Activated CD4-positive, alpha-beta memory T cell treated with anti-CD3 and anti-CD28 coated beads, Interleukin-2, amount 10 ng/mL, durations not matched to agents 7 days and 5 days (primary cell): ENCODE measurements at places on chromosomes 4 and X. TPM values are rescaled to one million over a fixed set of nuclear protein-coding genes. Genes with fewer than 3 reads are reported as not detected.

Gene GSX2
- not detected for total RNA-seq

Gene EMCN
- total RNA-seq, result not detected

GRCh38 chrX:39900777-39901170 is 197.0 kb downstream of the BCOR start:
- peaks cover 10% of the 10 kb centered on the region for H3K4me1 ChIP-seq
- H3K27ac ChIP-seq, result no peak overlapping the region
- peaks cover 2% of the 10 kb centered on the region for H3K27me3 ChIP-seq
- H3K36me3 ChIP-seq, result no peaks in the 10 kb centered on the region

DNA sequence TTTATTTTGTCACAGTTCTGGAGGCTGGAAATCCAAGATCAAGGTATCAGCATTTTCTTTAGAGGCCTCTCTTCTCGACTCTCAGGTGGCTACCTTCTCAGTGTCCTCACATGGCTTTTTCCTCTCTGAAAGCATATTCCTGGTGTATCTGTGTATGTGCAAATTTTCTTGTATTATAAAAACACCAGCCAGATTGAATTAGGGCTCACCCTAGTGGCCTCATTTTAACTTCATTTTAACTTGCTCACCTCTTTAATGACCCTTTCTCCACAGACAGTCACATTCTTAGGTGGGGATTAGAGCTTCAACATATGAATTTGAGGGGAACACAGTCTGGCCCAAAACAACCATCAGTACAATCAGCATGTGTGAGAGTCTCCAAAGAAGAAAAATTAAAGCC is 542.4 kb upstream of the FAM241A start:
- no peak overlapping the region for H3K4me3 ChIP-seq
- H3K27ac ChIP-seq, result no peak overlapping the region
- no peaks in the 10 kb centered on the region for H3K36me3 ChIP-seq
- no peaks in the 10 kb centered on the region for H3K27me3 ChIP-seq
- H3K4me1 ChIP-seq, result no peaks in the 10 kb centered on the region

Gene STBD1
- total RNA-seq, result 5.5 TPM

Gene ASB12
- 0.38 TPM for total RNA-seq

- no peak for DNase-seq
- no peak overlapping the region for H3K27ac ChIP-seq
- no peaks in the 10 kb centered on the region for H3K27me3 ChIP-seq
Measured at GRCh38 chr4:111204797-111205196, 581.9 kb upstream of the PITX2 start.

Gene DCLK2
- total RNA-seq, result 0.08 TPM

Gene FOXR2
- total RNA-seq, result not detected

DNA sequence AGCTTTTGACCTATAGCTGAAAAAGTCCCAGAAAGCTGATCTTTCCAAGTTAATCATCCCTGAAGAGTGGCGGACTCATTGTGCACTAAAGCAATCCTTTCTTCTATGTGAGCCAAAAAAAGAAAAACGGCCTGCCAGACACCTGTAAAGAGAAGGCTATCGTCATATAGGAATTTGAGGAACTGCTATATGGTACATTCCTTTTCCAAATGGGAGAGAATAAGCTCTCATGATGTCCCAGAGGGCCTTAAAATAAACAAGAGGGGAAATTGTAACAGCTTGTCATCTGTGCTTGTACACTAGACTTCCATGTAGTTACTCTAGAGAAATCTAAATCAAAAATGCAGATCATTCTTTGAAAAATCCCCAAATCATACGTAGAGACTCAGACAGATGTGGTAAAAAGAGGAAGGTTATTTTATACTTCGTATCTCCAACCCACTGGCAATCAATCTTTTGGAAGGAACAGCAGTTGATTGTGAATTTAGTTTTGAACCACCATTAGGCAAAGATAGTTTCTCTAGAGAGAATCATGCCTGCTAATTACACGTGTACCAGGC is 26.1 kb downstream of the GPR174 start:
- no peak overlapping the region for H3K4me3 ChIP-seq
- peak overlapping the region; percentile 59 for H3K27ac ChIP-seq
- no peaks in the 10 kb centered on the region for H3K27me3 ChIP-seq
- no peak for DNase-seq

- H3K36me3 ChIP-seq, result peaks cover 19% of the 10 kb centered on the region
- H3K4me1 ChIP-seq, result peaks cover 43% of the 10 kb centered on the region
- H3K4me3 ChIP-seq, result peak overlapping the region; percentile 84
- no peaks in the 10 kb centered on the region for H3K27me3 ChIP-seq
Measured at GRCh38 chr4:16225167-16225862, 956 bp downstream of the TAPT1 start.

GRCh38 chrX:151631822-151632221 is 63.4 kb upstream of the PRRG3 start:
- no peak overlapping the region for H3K27ac ChIP-seq
- no peaks in the 10 kb centered on the region for H3K36me3 ChIP-seq
- H3K4me3 ChIP-seq, result no peak overlapping the region
- DNase-seq, result no peak
- H3K4me1 ChIP-seq, result no peaks in the 10 kb centered on the region

GRCh38 chr4:150176547-150176946 is 98.3 kb downstream of the DCLK2 start:
- H3K36me3 ChIP-seq, result no peaks in the 10 kb centered on the region
- no peak for DNase-seq
- H3K4me3 ChIP-seq, result no peak overlapping the region
- peaks cover 6% of the 10 kb centered on the region for H3K27me3 ChIP-seq
- H3K4me1 ChIP-seq, result no peaks in the 10 kb centered on the region
- no peak overlapping the region for H3K27ac ChIP-seq

DNA sequence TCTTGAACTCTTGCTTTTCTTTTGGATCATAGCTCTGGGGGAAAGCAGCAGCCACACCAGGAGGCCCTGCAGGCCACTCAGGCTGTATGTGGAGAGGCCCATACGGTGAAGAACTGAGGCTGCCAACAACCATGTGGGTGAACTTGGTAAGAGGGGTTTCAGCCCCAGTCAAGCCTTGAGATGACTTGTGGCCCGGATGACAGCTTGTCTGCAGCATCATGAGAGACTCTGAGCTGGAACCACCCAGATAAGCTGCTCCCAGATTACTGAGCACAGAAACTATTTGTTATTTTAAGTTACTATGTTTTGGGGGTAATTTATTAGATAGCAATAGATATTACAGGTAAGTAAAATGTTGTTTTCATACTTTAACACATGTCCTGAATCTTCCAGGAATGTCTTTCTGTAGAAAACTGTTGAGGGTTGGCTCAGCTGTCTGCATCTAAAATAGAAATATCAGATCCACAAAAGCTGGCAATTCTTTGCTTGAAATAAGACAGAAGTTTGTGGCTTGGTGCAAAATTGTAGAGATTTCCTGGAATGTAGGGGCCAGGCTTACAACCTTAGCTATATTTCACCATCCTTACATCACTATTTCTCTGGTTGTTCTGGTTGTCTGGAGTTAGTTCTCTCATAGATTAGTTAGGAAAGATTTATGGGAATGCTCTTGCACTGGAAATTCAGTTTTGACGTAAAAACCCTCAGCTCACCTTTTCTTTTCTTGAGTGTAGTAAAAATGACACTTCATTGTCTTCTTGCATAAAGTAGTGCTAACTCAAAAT is 272.1 kb downstream of the RAPGEF2 start:
- peaks cover 2% of the 10 kb centered on the region for H3K27me3 ChIP-seq
- H3K4me3 ChIP-seq, result no peak overlapping the region
- DNase-seq, result no peak

DNA sequence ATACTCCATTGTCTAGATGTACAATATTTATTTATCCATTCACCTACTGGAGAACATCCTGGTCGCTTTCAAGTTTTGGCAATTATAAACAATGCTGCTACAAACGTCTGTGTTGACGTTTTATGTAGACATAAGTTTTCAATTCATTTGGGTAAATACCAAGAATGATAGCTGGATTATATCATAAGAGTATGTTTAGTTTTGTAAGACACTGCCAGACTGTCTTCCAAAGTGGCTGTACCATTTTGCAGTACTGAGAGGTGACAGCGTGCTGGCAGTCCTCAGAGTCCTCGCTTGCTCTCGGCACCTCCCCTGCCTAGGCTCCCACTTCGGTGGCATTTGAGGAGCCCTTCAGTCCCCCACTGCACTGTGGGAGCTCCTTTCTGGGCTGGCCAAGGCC is 253.3 kb upstream of the INTU start:
- DNase-seq, result no peak
- H3K4me3 ChIP-seq, result no peak overlapping the region
- H3K4me1 ChIP-seq, result no peaks in the 10 kb centered on the region
- no peaks in the 10 kb centered on the region for H3K27me3 ChIP-seq
- H3K27ac ChIP-seq, result no peak overlapping the region
- no peaks in the 10 kb centered on the region for H3K36me3 ChIP-seq

DNA sequence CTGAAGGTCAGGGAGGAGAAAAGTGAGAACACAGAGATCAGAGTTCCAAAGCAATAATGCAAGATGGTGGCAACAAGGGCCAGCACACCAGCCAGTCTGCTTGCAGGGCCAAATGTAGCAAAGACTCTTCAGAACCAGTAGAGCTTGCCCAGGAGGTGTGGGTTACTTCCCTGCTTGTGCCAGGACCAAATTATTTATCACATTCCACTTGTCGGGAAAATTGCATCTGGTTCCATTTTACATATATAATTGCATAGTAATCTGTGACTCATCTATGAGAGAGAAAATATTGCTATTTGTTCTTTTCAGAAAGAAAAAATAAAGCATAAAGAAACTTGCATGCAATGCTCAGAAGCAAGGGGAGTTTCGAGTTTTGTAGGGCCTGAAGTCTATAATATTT is 41.4 kb downstream of the MAML3 start:
- H3K36me3 ChIP-seq, result peaks cover 4% of the 10 kb centered on the region
- no peak for DNase-seq
- peaks cover 35% of the 10 kb centered on the region for H3K4me1 ChIP-seq
- H3K4me3 ChIP-seq, result no peak overlapping the region
- no peak overlapping the region for H3K27ac ChIP-seq

- H3K4me1 ChIP-seq, result peaks cover 34% of the 10 kb centered on the region
- H3K27me3 ChIP-seq, result no peaks in the 10 kb centered on the region
- DNase-seq, result no peak
- H3K27ac ChIP-seq, result no peak overlapping the region
- peaks cover 47% of the 10 kb centered on the region for H3K36me3 ChIP-seq
Measured at GRCh38 chr4:83329521-83330110, 5.0 kb downstream of the HPSE start.

DNA sequence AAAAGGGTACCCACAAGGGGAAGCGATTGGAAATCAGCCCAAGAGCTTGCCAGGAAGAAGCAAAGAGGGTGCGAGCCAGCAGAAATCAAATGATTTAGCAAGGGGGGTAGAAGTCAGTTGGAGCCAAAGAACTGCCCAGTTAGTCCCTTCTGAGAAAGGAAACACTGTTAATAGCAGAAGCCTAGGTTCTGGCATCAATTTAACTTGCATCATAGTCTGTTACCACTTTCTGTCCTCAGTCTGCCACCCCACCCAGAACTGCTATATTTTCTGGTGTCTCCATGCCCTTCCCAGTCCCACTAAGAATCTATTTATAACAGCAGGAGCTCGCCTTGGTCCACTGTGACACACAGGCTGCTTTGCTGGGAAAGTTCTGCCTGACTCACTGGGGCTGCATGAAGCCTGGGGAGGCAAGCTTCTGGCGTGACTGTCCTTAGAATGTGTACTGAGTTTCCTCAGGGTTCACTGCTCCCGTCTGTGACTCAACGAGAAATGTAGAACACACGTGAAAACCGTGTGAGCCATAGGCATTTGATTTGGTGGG is 157.8 kb upstream of the TTC29 start:
- no peaks in the 10 kb centered on the region for H3K36me3 ChIP-seq
- H3K27ac ChIP-seq, result no peak overlapping the region
- no peaks in the 10 kb centered on the region for H3K4me1 ChIP-seq
- no peak overlapping the region for H3K4me3 ChIP-seq
- no peak for DNase-seq
- peaks cover 6% of the 10 kb centered on the region for H3K27me3 ChIP-seq

- no peaks in the 10 kb centered on the region for H3K27me3 ChIP-seq
- no peak overlapping the region for H3K4me3 ChIP-seq
- no peaks in the 10 kb centered on the region for H3K36me3 ChIP-seq
Measured at GRCh38 chr4:11402192-11402591, 26.5 kb downstream of the HS3ST1 start.

DNA sequence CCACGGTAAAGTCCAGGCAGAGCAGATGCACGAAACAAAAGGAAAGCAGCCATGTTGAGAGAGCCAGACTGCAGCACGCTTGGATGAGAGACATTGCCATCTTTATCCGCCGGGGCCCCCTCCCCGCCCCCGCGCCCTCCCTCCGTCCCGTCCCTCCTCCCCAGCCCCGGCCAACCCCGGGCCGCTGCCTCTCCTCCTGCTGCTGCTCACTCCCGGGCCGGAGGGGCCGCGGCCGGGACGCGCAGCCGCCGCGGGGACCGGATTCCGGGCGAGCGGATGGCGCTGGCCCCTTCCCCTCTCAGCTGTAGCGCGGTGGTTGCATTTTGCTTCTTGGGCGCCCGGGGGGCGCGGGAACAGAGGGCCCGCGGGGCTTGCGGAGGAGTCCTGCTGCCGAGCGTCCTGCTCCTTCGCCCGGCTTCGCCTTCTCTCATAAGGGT is 542 bp downstream of the RNF150 start:
- no peak overlapping the region for H3K27ac ChIP-seq
- no peaks in the 10 kb centered on the region for H3K36me3 ChIP-seq
- DNase-seq, result no peak
- H3K27me3 ChIP-seq, result peaks cover 72% of the 10 kb centered on the region
- H3K4me1 ChIP-seq, result peaks cover 10% of the 10 kb centered on the region

DNA sequence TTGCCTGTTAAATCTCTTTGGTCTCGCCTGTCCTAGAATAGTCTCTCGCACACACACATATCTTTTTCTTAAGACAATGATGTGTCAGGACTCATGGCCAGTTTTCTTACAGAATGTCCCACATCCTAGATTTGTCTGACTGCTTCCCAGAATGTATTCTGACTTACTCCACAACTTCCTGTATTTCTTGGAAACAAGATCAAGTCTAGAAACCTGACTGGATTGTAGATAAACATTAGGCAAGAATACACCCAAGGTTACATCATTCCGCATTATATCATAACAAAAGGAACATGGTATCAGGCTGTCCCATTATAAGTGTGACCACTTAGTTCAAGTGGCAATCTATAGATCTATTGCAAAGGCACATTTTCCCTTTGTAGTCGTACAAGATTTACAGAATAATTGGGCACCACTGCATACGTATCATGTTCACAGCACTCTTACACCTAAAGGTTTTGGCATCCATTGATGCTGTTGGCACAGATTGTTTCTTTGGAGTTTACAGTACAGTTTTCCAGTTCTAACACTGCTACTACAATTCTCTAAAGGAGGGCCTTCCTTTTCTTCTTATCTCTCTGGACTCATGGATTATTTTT is 56.4 kb downstream of the FBXW7 start:
- DNase-seq, result no peak

GRCh38 chrX:137033774-137034507 is at the start of gene GPR101:
Gene GPR101 (minus strand): TSS chrX:137033995. CDS start chrX:137031674, 2,321 bp downstream.
- peaks cover 60% of the 10 kb centered on the region for H3K27me3 ChIP-seq
- H3K4me1 ChIP-seq, result peaks cover 12% of the 10 kb centered on the region
- no peak within 1 kb of the TSS for H3K27ac ChIP-seq
- H3K4me3 ChIP-seq, result no peak within 1 kb of the TSS
- no peak for DNase-seq

Gene GPR50
- total RNA-seq, result not detected
